ENCODE measurements at places on chromosomes 7 and 10.

DNA sequence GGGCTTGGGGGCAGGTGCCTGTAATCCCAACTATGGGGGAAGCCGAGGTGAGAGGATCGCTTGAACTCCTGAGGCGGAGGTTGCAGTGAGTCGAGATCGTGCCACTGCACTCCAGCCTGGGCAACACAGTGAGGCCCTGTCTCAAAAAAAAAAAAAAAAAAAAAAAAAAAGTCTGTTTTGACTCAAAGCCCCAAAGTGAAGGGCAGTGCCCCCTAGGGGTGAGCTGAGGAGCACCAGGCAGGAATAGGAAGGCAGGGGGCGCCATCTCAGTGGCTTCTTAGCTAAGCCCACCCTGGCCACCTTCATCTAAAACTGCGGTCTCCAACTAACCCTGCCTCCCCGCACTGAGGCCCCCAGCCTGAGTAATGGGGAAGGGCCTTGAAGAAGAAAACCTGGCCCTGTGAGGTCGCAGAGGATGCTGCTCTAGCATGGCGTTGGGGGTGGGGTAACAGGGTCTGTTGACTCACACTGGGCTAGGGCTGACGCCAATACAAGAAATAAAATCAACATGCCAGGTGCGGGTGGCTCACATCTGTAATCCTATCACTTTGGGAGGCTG lies 9.8 kb downstream of the PODXL start:
- peak; percentile 37 for DNase-seq

- no peak for DNase-seq
Measured at GRCh38 chr10:122348512-122348911, 26.0 kb upstream of the PLEKHA1 start.

GRCh38 chr7:54796150-54796549 lies 37.1 kb upstream of the SEC61G start:
- peak; percentile 77 for DNase-seq

- DNase-seq = no peak
Measured at GRCh38 chr10:42111661-42112330, 526.6 kb downstream of the ZNF33B start.

GRCh38 chr7:148903504-148903903 lies 19.4 kb upstream of the EZH2 start:
- no peak for DNase-seq

GRCh38 chr7:131653418-131654248 lies 97.2 kb upstream of the PODXL start:
- no peak for DNase-seq

- no peak for DNase-seq
Measured at GRCh38 chr10:126207313-126207771, 180.9 kb downstream of the ADAM12 start.

Data from SK-N-DZ (cell line).